ENCODE measurements at places on chromosomes 6 and 20.

GRCh38 chr20:61940976-61941720 is 124.5 kb downstream of the TAF4 start:
- no peak for DNase-seq

DNA sequence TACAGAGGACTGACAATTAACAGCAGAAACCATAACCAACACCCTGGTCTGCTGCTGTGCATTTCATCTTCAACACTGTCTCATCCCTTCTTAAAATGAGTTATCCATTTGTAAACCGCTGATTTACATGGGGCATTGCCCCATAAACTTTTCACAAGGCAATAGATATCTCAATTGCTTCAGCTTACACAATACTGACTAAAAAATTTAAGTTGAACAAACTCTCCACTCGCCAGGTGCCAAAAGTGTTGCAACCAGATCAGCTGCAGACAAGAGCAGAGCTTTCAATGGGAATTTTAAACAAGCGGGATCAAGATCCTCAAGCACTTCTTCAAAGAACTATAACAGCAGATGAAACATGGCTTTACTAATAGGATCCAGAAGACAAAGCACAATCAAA is 183.0 kb downstream of the TASP1 start:
- DNase-seq = no peak

DNA sequence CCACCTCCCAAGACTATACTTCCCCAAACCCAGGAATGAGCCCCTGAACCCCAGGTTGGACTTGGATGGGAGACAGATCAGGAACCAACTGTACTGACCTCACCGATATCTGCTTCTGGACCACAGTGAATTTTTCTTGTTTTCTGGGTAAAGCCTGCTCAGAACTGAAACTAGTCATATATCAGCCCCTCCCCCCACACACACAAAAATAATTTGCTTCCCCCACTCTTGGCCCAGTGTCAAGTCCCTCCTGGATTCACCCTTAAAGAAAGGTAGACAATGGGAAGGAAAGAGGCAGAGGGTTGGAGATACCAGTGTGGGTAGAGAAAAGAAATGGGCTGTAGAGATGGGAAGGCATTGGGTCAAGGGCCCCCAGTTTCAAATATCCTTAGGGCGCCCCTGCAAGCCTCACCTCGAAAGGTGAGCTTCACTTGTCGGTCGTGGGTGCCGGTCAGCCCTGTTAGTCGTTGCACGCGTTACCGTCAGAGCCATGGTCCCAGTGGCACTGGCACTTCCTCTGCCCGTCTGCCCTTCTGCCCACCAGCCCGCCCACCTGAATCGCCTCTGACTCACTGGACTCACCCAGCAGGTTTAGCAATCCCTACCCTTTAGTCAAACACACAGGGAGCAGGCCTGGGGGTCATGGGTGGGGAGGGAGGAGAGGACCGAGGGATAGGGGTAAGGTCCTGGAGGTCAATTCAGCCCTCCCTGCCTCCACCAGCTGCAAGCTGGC is 8.5 kb upstream of the SPAG4 start:
- no peak for DNase-seq

DNA sequence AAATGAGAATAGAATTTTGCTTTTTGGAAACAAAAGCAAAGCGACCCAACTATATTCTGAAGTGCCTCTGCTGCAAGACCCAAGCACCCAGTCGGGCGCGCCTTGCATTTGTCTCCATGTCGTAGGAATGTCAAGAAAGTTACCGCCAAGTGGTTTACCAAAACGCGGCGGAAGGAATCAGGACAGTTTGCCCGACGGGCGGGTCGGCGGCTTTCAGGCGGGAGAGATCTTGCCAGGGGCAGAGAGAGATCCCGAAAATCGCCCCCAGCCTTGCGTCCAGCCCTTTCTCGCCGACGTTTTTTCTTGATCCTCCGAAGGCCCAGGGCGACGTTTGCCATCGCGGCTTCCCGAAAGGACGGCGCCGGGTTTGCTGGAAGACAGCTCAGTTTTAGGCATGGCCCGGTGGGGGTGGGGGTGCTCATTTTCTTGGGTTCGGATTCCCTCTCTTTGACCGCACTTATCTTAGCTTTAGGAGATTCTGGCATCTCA is 4.0 kb upstream of the LIN28B start:
- DNase-seq = no peak

- no peak for DNase-seq
Measured at GRCh38 chr20:33296206-33296605, 13.2 kb downstream of the BPIFB1 start.

DNA sequence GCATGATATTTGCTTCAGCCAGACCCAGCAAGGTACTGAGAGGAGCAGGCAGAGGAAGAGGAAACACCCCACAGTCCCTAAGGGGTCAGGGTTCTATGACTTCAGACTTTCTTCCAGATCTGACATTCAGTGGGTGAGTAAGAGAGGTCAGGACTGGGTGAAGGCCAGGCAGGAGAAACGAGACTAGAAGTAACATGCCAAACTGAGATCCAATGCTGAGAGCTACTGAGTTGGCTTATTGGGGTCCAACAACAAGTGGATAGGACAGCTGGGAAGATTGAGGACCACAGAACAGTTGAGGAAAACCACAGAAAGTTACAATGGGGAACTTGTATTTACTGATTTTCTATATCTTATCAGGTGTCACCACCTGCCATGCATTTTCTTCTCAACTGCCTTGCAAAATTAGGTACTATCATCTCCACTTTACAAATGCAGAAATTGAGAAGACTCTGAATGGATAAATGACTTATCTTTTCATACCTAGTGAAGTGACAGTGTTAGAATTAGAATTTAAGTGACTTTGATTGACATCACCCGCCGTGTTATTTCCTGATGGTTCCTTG is 43.8 kb upstream of the HIVEP1 start:
- no peak for DNase-seq

DNA sequence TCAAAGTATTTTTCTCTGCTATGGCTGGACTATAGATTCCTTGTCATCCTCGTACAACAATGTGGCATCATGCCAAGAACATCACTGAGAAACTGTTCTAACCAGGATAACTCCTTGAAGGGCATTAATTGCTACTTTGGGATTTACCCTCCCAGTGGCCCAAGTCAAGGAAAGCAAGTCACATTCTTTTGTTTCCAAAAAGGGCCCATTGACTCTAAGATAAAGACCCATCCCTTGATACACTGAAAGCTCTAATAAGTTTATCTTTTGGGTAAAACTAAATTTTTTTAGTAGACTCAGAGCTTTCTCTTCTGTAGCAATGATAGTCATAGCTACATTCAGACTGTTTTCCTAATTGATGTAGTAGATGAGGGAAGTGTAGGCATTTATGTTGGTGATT is at the start of gene OR2J3:
Gene OR2J3, plus strand, starts transcription at position 301 of the 400 bp plus-strand sequence. CDS start 3,833 bp downstream, outside the sequence.
- DNase-seq = no peak

DNA sequence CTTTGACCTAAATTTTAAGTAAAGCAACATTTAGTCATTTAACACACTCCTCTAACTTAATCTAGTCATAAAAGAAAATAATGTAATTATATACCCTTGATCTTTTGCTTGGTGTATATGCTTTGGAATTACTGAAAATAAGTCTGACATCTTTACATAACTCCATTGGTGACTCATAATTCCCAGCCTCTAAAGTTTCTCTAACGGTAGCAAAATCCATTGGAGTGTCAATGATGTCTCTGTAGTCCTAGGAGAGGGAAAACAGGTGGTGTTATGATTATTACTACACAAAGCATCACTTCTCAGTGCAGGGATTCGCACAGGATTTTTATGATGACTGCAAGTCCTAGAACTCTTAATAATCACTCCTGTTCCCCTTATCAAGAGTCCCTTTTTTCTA is 80.2 kb downstream of the IRAK1BP1 start:
- no peak for DNase-seq

DNA sequence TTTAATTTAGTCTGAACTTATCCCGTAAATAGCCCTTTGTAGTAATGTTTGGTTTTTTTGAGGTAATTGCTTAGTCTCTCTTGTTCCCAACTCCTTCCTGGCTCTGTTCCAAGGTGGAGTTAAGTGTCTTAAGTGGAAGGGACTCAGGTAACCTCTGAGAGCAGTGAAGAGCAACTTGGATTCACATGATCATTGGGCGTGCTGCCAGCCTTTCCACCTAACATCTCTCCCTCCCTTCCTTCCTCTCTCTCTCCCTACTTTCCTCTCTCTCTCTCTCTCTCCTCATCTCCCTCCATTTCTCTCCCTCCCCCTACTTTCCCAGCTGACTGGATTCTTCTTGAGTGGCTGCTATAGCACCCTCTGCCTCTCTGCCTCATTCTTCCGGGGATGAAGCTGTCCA is 232.9 kb upstream of the SASH1 start:
- DNase-seq = no peak

DNA sequence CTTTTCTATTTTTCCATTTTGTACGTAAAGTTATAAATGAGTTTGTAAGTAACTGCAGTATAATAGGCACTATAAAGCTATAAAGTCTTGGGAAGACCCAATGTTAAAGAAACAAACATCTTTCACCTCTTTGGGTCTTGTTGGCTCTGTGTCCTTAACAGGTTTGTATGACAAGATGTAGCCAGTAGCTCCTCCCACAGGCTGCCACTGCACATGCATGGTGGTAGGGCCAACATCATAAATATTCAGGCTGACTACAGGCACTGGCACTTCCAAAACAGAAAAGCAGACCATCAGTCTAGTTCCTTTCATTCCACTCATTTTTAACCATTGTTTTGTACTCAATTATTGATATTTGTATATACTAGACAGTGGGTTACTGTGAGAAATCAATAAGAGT is 59.9 kb downstream of the COL12A1 start:
- no peak for DNase-seq

DNA sequence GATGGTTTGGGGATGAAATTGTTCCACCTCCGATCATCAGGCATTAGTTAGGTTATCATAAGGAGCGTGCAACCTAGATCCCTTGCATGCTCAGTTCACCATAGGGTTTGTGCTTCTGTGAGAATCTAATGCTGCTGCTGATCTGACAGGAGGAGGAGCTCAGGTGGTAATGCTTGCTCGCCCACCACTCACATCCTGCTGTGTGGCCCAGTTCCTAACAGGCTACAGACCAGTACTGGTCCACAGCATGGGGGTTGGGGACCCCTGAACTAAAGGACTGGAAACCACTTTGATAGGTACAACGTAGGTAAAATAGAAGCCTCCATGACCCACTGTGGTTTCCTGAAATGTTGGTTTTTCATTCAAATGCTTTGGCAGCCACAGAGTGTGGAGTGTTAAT is 109.3 kb upstream of the PROKR2 start:
- DNase-seq = no peak

DNA sequence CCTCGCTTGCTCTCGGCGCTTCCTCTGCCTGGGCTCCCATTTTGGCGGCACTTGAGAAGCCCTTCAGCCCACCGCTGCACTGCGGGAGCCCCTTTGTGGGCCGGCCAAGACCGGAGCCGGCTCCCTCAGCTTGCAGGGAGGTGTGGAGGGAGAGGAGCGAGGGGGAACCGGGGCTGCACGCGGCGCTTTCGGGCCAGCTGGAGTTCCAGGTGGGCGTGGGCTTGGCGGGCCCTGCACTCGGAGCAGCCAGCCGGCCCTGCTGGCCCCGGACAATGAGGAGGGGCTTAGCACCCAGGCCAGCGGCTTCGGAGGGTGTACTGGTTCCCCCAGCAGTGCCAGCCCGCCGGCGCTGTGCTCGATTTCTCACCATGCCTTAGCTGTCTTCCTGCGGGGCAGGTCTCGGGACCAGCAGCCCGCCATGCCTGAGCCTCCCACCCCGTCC is 10.2 kb upstream of the SRPK1 start:
- DNase-seq = no peak

GRCh38 chr6:125078602-125079321 is 74.8 kb upstream of the TPD52L1 start:
- no peak for DNase-seq

- DNase-seq = no peak
Measured at GRCh38 chr6:109242029-109242428, 140.2 kb downstream of the CD164 start.

- DNase-seq = no peak
Measured at GRCh38 chr20:51122931-51123658, 100.2 kb upstream of the KCNG1 start.

GRCh38 chr20:37615340-37616109 is 78.3 kb upstream of the CTNNBL1 start:
- peak; percentile 4 for DNase-seq

GRCh38 chr20:3090565-3090964 is 6.0 kb upstream of the AVP start:
- no peak for DNase-seq

DNA sequence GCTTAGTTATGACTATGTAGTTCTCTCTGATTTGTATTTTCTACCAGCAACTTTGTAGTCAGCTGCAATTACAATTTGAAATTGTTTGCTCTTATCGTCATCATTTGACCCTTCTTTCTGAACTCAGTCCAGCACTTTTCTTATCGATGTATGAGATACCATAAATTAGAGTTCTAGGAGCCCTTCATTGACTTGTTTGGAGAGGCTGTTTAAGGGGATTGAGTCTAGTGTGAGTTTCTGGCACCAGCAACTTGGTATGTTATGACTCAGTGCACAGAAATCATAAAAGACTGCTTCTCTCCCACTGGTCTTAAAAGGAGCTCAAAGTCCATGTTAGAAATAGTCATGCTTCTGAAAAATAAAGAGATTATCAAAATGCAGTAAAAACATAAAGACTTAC is 190.3 kb downstream of the TENT5A start:
- no peak for DNase-seq

DNA sequence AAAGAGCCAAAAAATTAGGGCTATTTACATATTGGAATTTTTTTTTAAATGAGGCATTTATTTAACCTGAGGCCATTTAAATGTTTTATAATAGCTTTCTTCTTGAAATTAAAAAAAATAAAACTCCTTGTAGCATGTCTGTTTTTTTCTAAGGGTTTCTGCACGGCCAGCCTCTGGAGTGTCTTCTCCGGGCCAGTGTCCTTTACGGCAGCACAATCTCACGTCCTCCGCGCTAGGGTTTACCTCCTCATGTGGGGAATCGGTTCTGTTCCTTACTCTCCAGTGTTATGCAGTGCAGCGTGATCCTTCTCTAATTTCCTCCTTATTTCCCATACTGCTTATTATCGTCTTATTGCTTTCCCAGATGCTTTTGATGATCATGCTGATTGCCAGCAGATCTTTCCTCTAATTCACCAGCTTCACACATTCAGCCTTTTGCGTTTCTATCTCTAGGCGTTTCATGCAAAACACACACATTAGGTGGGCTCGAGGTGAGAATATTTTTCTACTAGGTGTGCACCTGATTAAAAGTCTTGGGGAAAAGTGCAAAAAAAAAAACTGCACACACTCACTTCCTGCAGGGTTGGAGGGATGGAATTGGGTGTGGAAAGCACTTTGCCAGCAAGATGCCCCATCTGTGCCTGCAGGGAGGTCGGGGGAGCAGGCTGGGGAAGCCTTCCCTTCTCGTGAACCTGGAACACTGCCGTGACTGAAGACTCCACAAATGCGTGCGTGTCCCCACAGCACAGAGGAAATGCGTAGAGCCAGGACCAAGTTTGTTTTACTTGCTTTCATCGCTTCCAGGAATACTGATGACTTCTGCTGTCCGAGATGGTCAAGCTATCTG is 56.1 kb downstream of the PSMG4 start:
- DNase-seq = no peak

- no peak for DNase-seq
Measured at GRCh38 chr6:169200893-169201514, 52.6 kb downstream of the THBS2 start.
